Lung (tissue), 17 donors: ENCODE measurements at places on chromosomes 7 and 10. TPM values are rescaled to one million over a fixed set of nuclear protein-coding genes. Genes with fewer than 3 reads are reported as not detected.

GRCh38 chr10:124697443-124697836, 46.7 kb downstream of the FAM53B start:
- peaks cover 32% of the 10 kb centered on the region for H3K4me1 ChIP-seq
- no peak overlapping the region for H3K4me3 ChIP-seq
- H3K27me3 ChIP-seq = no peaks in the 10 kb centered on the region
- no peak for DNase-seq

GRCh38 chr7:154628556-154628955, 374.4 kb downstream of the PAXIP1 start:
- no peak for DNase-seq
- no peaks in the 10 kb centered on the region for H3K27me3 ChIP-seq
- no peak overlapping the region for H3K4me3 ChIP-seq
- H3K4me1 ChIP-seq = no peaks in the 10 kb centered on the region
- no peak overlapping the region for H3K27ac ChIP-seq
- H3K36me3 ChIP-seq = no peaks in the 10 kb centered on the region

DNA sequence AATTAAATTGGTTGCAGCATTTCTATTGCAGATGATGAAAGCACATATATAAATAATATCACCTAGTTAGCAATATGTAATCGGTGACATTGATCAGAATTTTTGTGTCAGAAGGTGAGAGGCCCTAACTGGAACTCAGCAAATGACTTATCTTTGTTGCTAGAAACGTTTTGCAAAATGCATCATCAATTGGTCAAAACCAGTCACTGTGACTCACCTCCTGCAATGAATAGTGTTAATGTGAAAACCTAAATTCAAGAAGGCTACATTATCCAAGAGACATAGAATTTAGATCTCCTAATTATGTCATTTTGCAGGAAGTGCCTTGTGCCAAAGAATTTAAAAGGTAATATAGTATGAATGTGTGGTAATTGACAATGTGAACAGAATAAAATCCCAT, 9.8 kb upstream of the PNLIPRP3 start:
- no peaks in the 10 kb centered on the region for H3K27me3 ChIP-seq
- DNase-seq = no peak
- H3K4me3 ChIP-seq = no peak overlapping the region
- no peaks in the 10 kb centered on the region for H3K36me3 ChIP-seq
- no peak overlapping the region for H3K27ac ChIP-seq
- H3K4me1 ChIP-seq = no peaks in the 10 kb centered on the region

The LRIT1 gene
- total RNA-seq = not detected
